Endothelial cell (in vitro differentiated cells): ENCODE measurements at places on chromosomes 12 and 14. TPM values are rescaled to one million over a fixed set of nuclear protein-coding genes. Genes with fewer than 3 reads are reported as not detected.
A peak's percentile ranks its signal among the peaks of the same experiment; 100 is the strongest.

The GPR84 gene
- total RNA-seq: 0.41 TPM

The KICS2 gene
- 2.5 TPM for total RNA-seq

The CRACR2A gene
- 6.5 TPM for total RNA-seq

The OTX2 gene
- 12.0 TPM for total RNA-seq

The LRTM2 gene
- not detected for total RNA-seq

The ART4 gene
- total RNA-seq: 3.5 TPM

- no peaks in the 10 kb centered on the region for H3K36me3 ChIP-seq
- H3K4me1 ChIP-seq: peaks cover 13% of the 10 kb centered on the region
- H3K27ac ChIP-seq: no peak overlapping the region
- H3K27me3 ChIP-seq: peaks cover 3% of the 10 kb centered on the region
- H3K4me3 ChIP-seq: no peak overlapping the region
These were observed 159.5 kb downstream of the ZFP36L1 start for GRCh38 chr14:68633131-68633991.

DNA sequence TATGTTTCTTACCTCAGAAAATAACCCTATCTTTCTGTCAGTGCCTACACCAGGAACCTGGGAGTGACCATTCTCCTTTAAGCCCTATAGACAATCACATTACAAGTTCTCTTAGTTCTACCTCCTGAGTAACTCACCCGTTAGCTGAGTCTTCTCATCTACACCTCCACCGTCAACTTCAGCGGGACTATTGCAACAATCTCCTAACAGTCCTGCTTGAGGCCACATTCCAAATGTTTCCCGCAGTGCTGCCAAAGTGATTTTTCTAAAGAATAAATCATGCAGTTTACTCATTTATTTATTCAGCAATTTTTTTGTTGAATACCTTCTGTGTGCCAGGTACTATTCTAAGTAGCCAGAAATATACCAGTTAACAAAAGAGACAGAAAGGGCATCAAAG is 285.0 kb upstream of the GRIP1 start:
- DNase-seq: no peak
- no peak overlapping the region for H3K4me3 ChIP-seq
- H3K36me3 ChIP-seq: no peaks in the 10 kb centered on the region
- H3K27me3 ChIP-seq: no peaks in the 10 kb centered on the region

- H3K4me3 ChIP-seq: peak within 1 kb of the TSS; percentile 91
- peaks cover 1% of the 10 kb centered on the region for H3K27me3 ChIP-seq
- DNase-seq: peak; percentile 63
- no peaks in the 10 kb centered on the region for H3K36me3 ChIP-seq
These were observed at the start of gene ABCC9 for GRCh38 chr12:21940549-21941505. ABCC9 (minus strand) TSS chr12:21941426; CDS start chr12:21936674, 4,752 bp downstream.

DNA sequence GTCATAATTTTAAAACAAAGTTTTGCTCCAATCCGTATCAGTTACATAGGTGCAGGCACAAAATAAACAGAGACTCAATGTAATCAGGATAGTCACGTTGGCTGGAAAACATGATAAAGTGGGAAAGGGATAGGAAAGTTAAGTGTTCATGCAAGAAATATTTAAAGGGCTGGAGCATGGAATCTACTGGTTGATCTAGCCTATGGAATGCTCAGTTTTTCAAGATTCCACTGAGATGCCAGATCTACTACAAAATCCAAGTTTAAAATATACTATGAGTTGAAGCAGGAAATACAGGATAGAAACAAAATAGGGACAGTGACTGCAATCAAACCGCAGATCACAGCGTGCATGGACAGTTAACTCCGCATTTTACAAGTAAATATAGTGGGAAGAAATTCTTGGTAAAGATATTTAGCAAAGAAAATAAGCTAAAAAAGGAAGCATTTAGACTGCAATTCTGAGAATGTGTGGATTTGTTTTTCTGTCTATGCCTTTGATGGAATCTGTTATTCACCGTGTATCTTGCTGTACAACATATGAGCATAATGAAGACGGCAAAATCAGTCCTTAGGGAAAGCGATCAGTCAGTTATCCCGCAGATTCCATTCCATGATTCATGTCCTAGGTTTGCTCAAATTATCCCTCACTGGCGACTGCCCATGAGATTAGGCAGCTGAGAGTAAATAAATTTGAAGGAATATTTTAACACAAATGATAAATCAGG is 1044.3 kb downstream of the FLRT2 start:
- H3K36me3 ChIP-seq: no peaks in the 10 kb centered on the region
- H3K27ac ChIP-seq: no peak overlapping the region
- peaks cover 2% of the 10 kb centered on the region for H3K27me3 ChIP-seq
- H3K4me1 ChIP-seq: no peaks in the 10 kb centered on the region
- DNase-seq: no peak

DNA sequence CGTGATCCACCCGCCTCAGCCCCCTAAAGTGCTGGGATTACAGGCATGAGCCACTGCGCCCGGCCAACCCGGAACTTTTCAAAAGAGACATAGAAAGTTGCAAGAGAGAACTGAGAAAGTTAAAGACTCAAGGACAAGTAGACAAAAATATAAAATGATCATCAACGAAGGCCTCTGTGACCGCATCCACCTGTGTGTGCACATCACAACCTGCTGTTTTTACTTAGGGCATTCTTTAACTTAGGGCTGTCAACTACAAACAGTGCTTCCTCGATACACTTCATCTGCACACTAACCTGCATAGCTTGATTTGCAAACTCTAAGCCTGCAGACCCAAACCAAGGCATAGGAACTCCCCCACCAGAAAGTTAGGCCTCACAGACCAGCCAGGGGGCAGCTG is 14.8 kb downstream of the P2RX2 start:
- H3K4me1 ChIP-seq: peaks cover 4% of the 10 kb centered on the region
- peaks cover 14% of the 10 kb centered on the region for H3K27me3 ChIP-seq
- peaks cover 84% of the 10 kb centered on the region for H3K36me3 ChIP-seq
- H3K27ac ChIP-seq: no peak overlapping the region
- no peak for DNase-seq
- peak overlapping the region; percentile 11 for H3K4me3 ChIP-seq

DNA sequence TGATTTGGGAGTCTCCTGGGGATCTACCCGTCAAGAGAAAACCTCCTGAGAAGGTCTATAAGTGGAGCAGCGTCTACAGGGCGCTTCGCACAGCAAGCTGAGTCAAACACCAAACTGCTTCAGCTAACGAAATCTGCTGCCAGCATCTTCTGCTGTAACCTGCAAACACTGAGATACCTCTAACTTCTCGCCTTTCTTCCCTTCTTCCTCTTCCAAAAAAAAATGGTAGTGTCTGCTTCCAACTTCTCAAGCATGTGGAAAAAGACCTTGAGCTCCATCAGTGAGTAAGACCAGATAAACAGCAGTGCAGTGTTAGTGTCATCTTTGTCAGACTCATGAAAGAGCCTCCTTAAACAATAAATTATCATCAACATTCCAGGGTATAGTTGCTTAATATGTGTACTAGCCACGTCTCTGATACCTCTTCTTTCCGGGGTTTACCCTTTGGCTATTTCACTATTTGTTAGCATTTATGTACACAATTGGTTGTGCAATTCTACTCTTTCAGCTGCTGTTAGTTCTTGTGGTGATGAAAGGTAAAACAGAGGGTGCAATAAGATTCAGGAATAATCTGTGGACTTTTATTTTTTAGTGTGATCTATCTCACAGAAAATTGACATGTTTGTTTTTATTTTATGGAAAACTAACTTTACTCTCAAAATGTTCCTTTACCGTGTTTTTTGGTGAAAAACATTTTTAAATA is 81.6 kb downstream of the LLPH start:
- no peak overlapping the region for H3K4me3 ChIP-seq
- no peaks in the 10 kb centered on the region for H3K27me3 ChIP-seq
- no peaks in the 10 kb centered on the region for H3K36me3 ChIP-seq
- H3K4me1 ChIP-seq: no peaks in the 10 kb centered on the region

DNA sequence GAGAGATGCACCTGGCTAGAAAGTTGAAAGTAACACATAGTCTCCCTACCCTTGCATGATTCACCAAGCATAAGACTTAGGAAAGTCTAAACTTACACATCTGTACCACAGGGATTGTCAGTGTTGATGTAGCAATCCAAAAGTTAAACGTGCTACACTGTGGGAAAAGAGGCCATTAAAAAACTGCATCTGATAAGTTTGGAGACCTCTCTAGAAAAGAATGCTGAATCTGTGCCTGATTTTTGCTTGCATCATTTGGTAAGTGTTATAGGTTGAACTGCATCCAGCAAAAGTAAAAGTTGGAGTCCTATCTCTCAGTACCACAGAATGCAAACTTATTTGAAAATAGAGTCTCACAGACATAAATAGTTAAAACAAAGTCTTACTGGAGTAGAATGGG is 126.6 kb downstream of the SLC6A15 start:
- no peaks in the 10 kb centered on the region for H3K36me3 ChIP-seq
- H3K27ac ChIP-seq: no peak overlapping the region
- no peaks in the 10 kb centered on the region for H3K27me3 ChIP-seq
- H3K4me3 ChIP-seq: no peak overlapping the region
- H3K4me1 ChIP-seq: no peaks in the 10 kb centered on the region

- no peak for DNase-seq
- no peak overlapping the region for H3K27ac ChIP-seq
- H3K36me3 ChIP-seq: no peaks in the 10 kb centered on the region
These were observed 8.0 kb downstream of the CCDC198 start for GRCh38 chr14:57485635-57486034.

- H3K4me3 ChIP-seq: no peak overlapping the region
- no peaks in the 10 kb centered on the region for H3K27me3 ChIP-seq
- DNase-seq: no peak
- H3K4me1 ChIP-seq: no peaks in the 10 kb centered on the region
These were observed 168.8 kb downstream of the ANO4 start for GRCh38 chr12:100963381-100963780.

DNA sequence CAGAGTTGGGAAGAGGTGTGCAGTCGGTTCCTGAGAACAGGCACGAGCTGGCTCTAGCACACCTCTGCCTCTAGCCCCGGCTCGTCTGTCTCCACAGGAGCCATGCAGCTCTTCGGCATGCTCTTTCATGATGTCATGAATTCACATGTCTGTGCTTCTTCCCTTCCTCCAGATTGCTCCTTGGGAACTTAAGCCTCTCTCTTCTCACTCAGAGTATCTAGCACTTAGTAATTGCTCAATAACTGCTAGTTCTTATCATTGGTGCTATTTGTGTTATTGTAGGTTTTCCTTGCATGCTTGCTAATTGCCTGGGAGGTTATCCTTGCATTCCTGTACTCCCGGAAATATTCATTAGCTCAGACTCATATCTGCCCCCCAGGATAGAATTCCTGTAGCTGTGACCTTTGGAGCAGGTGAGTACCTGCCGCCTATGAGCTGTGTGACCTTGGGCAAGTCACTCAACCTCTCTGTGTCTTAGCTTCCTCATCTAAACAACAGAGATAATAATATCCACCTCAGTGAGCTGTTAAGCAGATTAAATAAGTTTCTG is 19.5 kb downstream of the FAM181A start:
- H3K27me3 ChIP-seq: no peaks in the 10 kb centered on the region
- no peak overlapping the region for H3K27ac ChIP-seq
- no peak for DNase-seq
- no peaks in the 10 kb centered on the region for H3K36me3 ChIP-seq

- DNase-seq: peak; percentile 26
- no peaks in the 10 kb centered on the region for H3K36me3 ChIP-seq
- H3K27ac ChIP-seq: peak overlapping the region; percentile 30
- peaks cover 2% of the 10 kb centered on the region for H3K27me3 ChIP-seq
- no peak overlapping the region for H3K4me3 ChIP-seq
These were observed 50.9 kb upstream of the VASH1 start for GRCh38 chr14:76710056-76711010.

- no peak overlapping the region for H3K27ac ChIP-seq
- H3K4me3 ChIP-seq: no peak overlapping the region
- peaks cover 13% of the 10 kb centered on the region for H3K27me3 ChIP-seq
- DNase-seq: no peak
These were observed 103.8 kb downstream of the RFLNA start for GRCh38 chr12:124398578-124399227.

GRCh38 chr12:32302218-32303173 is 96.9 kb upstream of the FGD4 start:
- H3K36me3 ChIP-seq: peaks cover 14% of the 10 kb centered on the region
- peak; percentile 28 for DNase-seq
- no peak overlapping the region for H3K27ac ChIP-seq
- peaks cover 3% of the 10 kb centered on the region for H3K27me3 ChIP-seq
- no peak overlapping the region for H3K4me3 ChIP-seq

DNA sequence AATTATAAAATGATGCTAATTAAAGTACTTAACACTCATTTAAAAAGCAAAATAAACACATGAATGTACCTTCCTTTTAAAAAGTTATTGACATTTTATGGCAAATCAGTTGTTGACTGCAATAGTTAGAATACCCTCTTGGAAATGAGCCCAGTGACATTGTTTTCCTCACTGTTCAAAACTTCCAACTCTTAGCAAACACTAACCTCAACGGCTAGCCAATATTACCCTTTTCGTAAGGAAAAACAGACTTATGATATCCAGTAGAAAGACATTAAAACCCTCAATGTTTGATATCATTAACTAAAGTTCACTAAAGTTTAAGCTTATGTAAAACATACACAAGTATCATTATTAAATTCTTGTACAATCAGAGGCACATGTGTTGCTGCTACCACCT is 83.6 kb downstream of the EPS8 start:
- DNase-seq: no peak
- no peak overlapping the region for H3K4me3 ChIP-seq
- H3K27ac ChIP-seq: no peak overlapping the region
- H3K4me1 ChIP-seq: peaks cover 9% of the 10 kb centered on the region
- no peaks in the 10 kb centered on the region for H3K27me3 ChIP-seq
- no peaks in the 10 kb centered on the region for H3K36me3 ChIP-seq

DNA sequence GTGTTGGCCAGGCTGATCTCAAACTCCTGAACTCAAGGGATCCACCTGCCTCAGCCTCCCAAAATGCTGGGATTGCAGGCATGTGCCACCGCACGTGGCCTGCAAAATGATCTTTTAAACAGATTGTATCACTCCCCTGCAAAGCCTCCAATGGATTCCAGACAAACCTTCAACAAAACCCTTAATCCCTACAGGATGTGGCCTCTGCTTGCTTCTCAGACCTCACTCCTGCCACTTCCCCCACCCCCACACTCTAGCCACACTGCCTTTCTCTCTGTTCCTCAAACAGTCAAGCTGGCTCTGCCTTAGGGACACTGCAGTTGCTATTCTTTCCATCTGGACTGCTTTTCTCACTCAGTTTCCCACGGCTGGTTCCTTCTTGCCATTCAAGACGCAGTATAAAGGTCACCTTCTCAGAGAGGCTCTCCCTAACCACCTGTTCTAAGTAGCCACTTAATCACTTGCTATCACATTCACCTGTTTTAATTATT is 47.3 kb upstream of the TMED10 start:
- no peaks in the 10 kb centered on the region for H3K36me3 ChIP-seq
- peaks cover 46% of the 10 kb centered on the region for H3K4me1 ChIP-seq
- peak; percentile 33 for DNase-seq
- H3K27me3 ChIP-seq: peaks cover 3% of the 10 kb centered on the region

DNA sequence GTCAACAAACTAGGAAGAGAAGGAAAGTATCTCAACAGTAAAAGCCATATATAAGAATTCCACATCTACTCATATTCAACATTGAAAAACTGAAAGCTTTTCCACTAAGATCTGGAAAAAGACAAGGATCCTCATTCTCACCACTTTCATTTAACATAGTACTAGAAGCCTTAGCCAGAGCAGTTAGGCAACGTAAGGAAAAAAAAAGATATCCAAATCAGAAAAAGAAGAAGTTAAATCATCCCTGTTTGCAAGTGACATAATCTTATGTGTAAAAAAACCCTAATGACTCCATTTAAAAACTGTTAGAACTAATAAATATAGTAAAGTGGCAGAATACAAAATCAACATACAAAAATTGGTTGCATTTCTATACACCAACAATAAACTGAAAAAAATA is 426.2 kb downstream of the BCAT1 start:
- H3K4me1 ChIP-seq: no peaks in the 10 kb centered on the region
- no peak for DNase-seq
- no peaks in the 10 kb centered on the region for H3K27me3 ChIP-seq
